ENCODE measurements at places on chromosomes 4 and X. TPM values are rescaled to one million over a fixed set of nuclear protein-coding genes. Genes with fewer than 3 reads are reported as not detected.

- no peak for DNase-seq
Measured at GRCh38 chrX:141467442-141467841, 117.1 kb downstream of the SPANXA1 start.

- DNase-seq: no peak
Measured at GRCh38 chrX:129553619-129554288, 13.7 kb downstream of the OCRL start.

DNA sequence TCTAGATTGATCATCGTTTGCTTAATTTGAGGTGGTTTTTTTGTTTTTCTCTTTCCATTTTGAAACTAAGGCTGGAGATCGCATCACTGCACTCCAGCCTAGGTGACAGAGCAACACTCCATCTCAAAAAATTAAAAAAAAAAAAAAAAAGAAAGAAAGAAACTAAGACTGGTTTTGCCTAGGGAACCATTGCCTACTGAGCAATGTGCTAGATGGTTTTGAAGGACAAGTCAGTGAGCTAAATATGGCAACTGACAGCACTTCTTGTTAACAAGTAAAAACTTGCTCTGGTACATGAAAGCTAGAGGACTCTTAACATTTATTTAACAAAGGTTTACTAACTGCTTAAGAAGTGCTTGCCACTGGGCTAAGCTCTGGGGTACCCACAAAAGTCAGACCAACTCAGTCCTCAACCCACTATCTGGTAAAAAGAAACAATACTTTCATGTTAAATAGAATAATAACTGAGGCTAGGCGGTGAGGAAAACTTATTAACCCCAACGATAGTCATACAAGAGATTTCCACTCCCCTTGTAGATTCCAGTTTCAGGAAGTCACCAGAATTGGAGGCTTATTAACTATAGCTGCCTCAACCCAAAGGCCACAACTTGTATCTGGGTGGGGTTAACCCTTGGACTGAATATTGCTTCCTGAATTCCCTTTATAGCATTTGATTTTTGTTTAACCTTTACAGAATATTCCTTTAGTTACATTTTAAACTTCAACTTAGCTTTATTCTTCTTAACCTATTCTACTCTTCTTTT is 111.6 kb downstream of the FRYL start:
- no peak for DNase-seq

DNA sequence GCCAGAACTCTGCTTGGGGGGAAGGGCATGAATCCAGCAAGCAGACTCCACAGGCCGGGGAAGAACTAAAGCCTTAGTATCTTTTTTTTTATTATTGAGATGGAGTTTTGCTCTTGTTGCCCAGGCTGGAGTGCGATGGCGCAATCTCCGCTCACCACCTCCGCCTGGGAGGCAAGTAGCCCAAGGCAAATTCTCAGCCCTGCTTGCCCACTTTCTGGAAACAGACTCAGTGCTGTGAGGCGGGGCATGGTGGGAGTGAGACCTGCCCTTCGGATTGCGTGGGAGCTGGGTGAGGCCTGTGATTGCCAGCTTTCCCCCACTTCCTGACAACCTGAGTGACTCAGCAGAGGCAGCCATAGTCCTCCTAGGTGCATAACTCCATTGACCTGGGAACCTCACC is 348.8 kb downstream of the GASK1B start:
- DNase-seq: peak; percentile 9

DNA sequence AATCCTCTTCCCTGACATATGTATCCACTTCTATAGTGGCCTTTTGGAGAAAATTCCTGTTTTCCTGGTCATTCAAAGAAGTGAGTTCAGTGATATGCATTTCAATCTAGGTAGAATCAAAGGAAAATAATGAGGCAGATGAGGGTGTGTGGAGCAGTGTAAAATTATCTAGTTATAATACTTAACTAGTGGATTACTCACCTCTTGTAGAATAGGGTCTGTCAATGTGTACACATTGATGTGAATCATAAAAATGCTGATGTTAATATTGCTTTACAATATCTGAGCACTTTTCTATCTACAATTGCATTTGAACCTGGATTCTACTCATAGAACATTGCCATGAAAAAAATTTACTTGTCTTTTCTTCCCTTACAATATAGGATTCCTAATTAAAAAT is 293.5 kb downstream of the GBA3 start:
- no peak for DNase-seq

DNA sequence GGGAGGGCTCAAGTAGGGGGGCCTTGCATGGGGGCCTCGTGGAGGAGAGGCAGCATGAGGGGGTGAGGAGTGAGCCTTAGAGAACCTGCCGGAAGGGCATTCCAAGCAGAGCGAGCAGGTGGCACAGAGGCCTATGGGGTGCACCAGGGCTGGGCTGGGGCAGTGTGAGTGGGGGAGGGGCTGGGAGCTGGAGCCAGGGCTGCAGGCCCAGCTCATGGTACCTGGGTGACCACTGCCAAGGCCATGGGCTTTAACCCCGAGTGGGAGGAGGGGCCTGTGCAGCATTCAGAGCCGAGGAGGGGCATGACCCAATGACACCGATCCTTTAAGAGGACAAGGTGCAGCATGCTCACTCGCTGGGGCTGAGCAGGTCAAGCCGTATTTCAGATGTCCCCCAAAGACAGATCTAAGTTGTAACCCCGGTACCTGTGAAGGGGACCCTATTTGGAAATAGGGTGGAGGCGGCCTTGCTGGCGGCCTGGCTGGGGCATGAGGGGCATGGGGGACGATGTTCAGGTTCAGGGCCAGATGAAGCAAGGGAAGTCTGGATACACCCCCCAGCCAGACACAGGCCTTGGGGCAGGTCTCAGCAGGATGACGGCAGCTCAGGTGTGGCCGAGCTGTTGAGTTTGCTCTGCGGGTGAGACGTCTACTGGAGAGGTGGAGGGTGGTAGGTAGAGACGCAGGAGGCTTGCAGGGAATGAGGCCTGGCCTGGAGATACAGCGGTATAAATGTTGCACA is 137.0 kb downstream of the CPZ start:
- no peak for DNase-seq

- DNase-seq: no peak
Measured at GRCh38 chrX:9501362-9501761, 36.5 kb downstream of the TBL1X start.

- peak; percentile 34 for DNase-seq
Measured at GRCh38 chrX:8738588-8739189, 6.8 kb upstream of the ANOS1 start.

- DNase-seq: peak; percentile 66
Measured at GRCh38 chr4:87101543-87102199, 118.7 kb downstream of the KLHL8 start.

- no peak for DNase-seq
Measured at GRCh38 chrX:81257817-81258216, 55.9 kb downstream of the SH3BGRL start.

GRCh38 chr4:133982533-133983224 is 218.9 kb downstream of the PABPC4L start:
- DNase-seq: no peak

GRCh38 chr4:17665346-17665745 is 50.9 kb downstream of the MED28 start:
- DNase-seq: no peak

DNA sequence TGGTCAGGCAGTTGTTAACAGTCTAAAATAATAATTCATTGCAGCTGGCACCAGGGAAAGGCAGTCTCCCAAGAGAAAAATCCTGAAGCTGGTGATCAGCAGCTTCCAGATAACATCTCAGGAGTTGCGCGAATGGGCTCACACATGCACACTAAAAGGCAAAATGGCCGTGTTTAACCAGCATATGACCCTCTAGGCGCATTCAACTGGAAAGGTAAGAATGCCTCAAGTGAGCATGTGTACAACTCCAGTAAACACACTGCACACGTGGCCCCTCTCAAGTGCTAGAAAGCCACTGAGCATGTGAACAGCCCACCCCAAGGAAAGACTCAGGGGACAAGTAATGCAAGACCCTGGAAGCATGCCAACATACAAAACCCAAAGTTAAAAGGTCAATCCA is 33.1 kb downstream of the STPG2 start:
- no peak for DNase-seq

DNA sequence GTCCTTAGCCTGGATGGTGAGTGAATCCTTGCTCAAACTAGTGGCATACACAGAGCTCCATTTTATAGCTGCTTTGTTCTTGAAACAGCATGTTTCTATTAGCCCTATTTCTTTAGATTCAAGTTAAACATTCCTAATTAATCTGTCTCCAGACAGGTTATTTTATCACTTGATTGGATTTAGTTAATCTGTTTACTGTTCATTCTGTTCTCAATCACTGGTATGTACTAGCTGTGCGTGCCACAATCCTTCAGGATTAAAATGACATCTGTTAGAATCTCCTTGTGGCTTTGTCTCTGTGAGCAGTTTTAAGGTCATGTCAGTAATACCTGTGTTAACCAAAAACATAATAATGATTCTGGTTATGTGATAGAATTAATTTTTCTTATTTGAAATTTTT is 36.5 kb downstream of the PTPN13 start:
- no peak for DNase-seq

- DNase-seq: no peak
Measured at GRCh38 chr4:164948975-164949374, 28.5 kb downstream of the TRIM61 start.

GRCh38 chrX:43974741-43975465 is 1.7 kb upstream of the NDP start:
- DNase-seq: no peak

GRCh38 chr4:83436680-83437079 is 18.9 kb downstream of the HELQ start:
- DNase-seq: no peak

DNA sequence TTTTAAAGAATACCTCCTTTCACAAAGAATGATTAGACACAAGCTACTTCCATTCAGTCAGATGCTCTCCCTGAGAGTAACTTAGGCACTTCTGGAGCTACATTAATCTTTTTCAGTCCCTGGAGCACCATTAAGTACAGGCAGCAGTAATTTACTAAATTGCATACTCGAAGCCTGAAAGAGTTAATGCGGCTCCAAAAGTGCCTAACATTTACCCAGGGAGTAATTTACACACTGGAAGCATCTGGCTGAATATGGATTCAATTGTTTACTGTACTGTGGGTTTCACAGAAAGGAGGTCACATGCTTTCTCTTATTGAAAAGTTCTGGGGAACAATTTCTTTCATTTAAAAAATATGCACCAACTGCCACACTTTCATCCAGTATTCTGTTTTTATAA is 260.8 kb upstream of the TENM3 start:
- no peak for DNase-seq

- DNase-seq: peak; percentile 84
Measured at GRCh38 chr4:55396308-55397125, 760 bp downstream of the TMEM165 start.

DNA sequence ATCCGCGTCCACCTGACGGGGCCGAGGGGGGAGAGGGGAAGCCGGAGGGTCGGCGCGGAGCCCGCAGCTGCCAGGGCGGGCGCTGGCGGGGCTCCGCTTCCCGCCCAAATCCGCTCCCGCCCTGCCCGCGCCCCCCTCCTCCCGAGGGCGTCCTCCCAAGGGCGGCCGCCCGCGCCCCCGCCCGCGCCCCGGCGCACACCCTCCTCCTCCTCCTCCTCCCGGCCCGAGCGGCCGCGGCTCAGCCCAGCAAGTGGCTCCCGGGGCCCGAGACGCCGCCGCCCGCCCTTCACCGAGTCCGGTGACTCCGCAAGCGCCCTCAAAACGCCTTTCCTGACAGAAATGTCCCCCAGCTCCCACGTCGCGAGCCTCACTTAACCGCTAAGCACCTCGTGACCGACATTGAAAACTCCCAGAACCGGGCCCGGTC is 487 bp downstream of the HMGB2 start:
- DNase-seq: peak; percentile 90

DNA sequence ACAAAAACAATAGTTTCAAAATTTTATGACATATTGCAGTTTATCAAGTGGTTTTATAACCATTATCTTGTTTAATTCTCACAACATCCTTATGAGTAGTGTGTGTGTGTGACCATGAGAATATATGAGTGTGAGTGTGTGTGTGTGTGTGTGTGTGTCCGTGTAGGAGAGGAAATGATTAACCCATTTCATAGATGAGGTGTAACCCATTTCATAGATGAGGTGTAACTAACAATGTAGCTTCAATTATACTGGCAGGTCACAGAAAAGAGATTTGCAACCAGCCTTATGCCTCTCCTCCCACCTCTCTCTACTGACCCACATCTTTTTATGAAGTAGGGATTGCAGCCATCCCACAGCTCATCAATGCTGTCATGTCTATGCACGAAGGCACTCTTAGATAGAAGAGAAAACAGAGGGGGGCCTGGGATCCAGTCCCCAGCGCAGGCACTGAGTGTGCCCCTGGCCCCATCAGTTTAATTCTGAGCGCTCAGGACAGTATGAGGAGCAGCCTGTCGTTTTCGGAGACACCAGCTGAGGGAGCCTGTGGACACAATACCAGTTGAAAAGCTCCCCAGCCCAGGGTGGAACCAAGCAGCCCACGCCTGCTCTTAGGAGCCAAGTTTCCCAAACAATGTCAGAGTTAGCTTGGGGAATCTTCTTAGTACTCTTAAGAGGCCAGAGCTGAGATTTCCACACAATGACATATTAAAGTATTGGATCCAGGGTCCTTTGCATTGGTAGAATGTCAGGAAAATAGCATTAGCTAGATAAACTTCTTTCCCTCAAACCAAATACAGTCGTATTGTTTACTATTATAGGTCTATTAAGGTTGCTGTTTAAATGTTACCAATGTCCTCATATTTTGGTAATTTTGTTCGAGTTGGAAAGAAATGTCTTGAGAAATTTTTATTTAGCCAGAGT is 88.6 kb downstream of the PALLD start:
- peak; percentile 87 for DNase-seq

ATP1B4 gene
- total RNA-seq: 0.37 TPM

FAM53A gene
- 1.6 TPM for total RNA-seq

SERTM2 gene
- total RNA-seq: not detected

UCP1 gene
- 0.14 TPM for total RNA-seq

UGT2A1 gene
- not detected for total RNA-seq

COL4A5 gene
- 22.4 TPM for total RNA-seq

ADGRG4 gene
- not detected for total RNA-seq

RPS3A gene
- total RNA-seq: 1,190 TPM

CXorf65 gene
- not detected for total RNA-seq

CT45A5 gene
- not detected for total RNA-seq

DOK7 gene
- 40.0 TPM for total RNA-seq

CD38 gene
- total RNA-seq: 3.7 TPM

ABRAXAS1 gene
- 6.7 TPM for total RNA-seq

SPARCL1 gene
- total RNA-seq: 365 TPM

PPEF2 gene
- not detected for total RNA-seq

Measured in right cardiac atrium (tissue), 5 donors.